ENCODE measurements at places on chromosomes 6 and 20.

GRCh38 chr6:16057446-16057845, 71.4 kb upstream of the MYLIP start:
- no peak for DNase-seq

- DNase-seq = no peak
Measured at GRCh38 chr6:106290032-106290431, 35.5 kb downstream of the ATG5 start.

GRCh38 chr6:12160326-12160725, 129.8 kb upstream of the EDN1 start:
- no peak for DNase-seq

DNA sequence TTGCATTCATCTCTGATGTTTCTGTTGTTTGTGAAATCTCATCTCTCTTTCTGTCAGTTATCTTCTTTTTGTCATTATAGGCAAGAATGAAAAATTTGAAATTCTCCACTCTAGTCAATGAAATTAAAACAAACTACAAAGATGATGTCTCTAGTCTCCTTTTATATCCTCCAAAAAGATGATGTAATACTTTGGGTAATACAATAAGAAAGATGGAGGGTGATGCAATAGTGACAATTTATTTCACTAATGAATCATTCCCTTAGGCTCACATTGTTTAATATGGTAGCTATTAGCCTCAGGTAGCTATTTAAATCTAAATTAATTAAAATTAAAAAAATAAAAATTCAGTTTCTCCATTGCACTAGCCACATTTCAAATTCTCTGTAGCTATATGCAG, 145.4 kb downstream of the UST start:
- no peak for DNase-seq

- DNase-seq = no peak
Measured at GRCh38 chr20:43533060-43533459, 25.6 kb downstream of the L3MBTL1 start.

DNA sequence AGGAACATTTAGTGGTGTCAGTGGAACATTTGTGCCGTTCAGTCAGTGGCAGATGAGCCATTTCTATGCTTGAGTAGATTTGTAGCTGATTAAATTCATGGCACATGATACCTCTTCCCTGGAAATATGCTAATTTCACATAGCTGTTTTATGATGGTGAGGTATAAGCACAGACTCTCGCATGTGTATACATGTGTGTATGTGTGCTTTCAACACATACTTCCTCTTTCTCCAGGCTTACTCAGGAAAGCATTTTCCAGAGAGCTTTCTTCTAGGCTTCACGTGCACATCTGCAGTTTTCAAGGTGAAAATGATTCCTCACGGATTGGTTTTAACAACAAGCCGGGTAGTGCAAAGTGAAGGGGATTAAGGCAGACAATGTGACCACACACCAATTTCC, 396.5 kb downstream of the HDGFL1 start:
- DNase-seq = no peak

DNA sequence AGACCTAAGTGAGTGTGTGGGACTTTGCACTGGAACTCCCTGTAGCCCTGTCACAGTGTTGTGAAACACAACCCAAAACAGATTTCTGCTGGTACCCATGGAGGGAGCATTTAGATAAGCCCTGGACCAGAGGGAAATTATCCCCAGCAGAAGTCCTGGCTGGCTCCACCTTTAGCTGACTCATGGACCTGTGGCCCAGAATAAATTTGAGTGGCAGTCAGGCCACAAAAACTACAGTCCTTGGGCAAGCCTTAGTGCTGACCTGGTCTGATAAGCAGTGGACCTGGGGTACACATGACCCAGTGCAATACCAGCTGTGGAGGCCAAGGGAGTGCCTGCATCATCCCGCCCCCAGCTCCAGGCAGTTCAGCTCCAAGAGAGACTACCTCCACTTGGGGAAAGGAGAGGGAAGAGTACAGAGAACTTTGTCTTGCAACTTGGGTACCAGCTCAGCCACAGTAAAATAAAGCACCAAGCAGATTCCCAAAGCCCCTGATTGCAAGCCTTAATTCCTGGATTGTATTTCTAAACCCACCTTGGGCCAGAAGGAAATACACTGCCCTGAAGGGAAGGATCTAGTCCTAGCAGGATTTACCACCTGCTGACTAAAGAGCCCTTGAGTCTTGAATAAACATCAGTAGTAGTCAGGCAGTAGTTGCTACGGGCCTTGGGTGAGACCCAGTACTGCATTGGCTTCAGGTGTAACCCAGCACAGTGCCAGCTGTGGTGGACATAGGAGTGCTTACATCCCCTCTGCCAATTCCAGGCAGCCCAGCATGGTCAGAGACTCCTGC, 140.4 kb upstream of the COL21A1 start:
- no peak for DNase-seq

DNA sequence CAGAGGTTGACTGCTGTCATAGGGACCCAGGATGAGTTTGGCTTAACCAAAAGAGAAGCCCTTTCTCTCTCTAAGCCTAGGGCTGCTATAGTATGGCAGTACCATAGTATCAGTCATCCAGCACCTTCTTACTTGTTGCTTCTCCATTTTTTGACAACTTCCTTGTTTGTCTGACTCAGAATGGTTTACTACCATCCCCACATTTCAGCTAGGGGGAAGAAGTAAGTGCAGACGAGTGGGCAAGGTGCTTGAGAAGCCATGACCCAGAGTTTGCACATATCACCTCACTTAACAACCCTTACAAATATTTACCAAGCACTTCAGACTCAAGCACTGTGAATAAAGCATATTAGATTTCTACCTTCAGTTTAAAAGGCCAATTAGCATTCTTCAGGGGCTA, 289.9 kb upstream of the TSHZ2 start:
- no peak for DNase-seq

- DNase-seq = no peak
Measured at GRCh38 chr20:49140411-49140810, 47.7 kb downstream of the STAU1 start.

GRCh38 chr20:36472637-36473090, 68.7 kb upstream of the MYL9 start:
- no peak for DNase-seq

- no peak for DNase-seq
Measured at GRCh38 chr6:79993012-79993910, 11.2 kb upstream of the TTK start.

GRCh38 chr6:33023536-33023935, 14.1 kb upstream of the HLA-DOA start:
- DNase-seq = no peak

DNA sequence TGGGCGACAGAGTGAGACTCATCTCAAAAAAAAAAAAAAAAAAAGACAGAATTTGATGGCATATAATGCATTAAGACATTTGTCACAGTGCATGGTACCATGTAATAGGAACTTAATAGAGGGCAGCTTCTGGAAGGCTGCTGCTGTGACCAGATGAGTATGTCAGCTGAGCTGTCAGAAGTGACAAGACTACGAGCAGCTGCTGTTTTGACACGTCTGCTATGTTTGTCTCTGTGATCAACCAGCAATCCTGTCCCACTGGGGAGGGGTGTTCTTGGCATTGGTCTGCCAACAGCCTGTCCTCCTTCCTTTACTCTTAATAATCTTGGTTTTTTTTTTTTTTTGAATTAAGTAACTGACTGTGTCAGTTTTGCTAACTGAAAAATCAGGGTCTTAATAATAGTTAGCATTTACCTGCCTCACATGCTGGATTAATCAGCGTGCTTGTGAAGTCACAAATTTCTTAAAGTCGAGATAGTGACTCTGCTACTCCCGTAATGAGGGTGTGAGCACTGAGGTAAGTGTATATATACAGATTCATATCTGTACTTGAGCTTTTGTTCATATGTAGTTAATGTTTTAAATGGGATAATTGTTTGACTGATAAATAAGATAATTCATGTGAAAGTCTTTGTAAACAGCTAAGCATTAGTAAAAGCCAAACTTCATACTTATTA, 152.4 kb downstream of the BMP2 start:
- DNase-seq = no peak

DNA sequence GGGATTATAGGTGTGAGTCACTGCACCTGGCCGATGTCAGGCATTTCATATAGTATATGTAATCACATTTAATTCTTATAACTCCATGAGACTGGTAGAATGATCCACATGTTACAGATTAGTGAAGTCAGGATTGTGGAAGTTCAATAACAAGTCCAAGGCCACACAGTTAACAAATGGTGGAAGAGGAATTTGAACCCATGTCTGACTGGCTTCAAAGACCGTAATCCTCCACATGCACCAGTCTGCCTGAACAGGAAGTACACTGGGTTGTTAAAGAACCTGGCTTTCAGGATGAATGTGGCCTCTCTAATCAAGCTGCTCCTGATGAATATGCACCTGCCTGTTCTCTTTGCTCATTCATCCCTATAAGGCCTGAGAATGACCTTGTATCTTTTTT, 122.0 kb upstream of the HDAC2 start:
- DNase-seq = no peak

DNA sequence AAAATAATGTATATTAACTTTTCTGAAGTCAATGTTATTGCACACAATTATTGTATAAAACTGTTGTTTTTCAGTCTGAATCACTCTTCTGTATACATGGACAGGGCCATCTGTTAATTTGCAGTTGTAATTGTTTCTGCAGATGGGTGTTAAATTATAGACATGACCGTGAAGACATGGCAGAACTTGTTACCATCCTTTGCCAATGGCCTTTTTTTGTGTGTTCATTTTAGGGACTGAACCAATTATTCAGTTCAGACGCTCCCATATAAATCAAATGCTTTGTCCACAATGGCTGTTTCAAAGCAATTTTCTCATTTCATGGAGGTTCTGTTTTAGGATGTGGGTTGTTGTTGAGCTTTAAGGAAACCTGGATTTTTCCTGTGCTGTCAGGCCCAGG, 533.7 kb downstream of the DOK5 start:
- DNase-seq = no peak

DNA sequence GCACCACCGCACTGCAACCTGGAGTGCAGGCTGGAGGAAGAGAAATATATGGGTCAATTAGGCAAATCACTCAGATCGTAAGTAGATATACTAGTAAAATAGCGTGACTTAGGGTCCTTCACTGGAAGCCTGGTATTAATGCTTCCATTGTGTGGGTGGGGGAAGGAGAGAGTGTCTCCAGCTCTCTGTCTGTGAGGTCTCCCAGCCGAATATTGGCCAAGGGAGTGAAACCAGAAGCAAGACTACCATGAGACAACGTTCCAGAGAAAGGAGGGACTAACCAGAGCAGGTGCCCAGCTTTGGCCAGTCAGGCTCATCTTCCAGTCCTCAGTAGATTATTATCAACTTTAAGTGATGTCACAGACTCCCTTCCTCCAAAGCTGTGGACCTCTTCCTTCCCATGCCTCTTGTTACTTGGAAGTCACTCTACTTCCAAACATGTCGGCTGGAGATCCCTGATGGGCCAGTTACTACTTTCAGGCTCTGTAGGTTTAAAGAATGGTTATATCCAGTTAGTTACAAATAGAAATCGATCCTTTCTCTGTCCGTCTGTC, 28.8 kb downstream of the MTHFD1L start:
- no peak for DNase-seq

- no peak for DNase-seq
Measured at GRCh38 chr20:41650231-41650948, 32.2 kb upstream of the CHD6 start.

DNA sequence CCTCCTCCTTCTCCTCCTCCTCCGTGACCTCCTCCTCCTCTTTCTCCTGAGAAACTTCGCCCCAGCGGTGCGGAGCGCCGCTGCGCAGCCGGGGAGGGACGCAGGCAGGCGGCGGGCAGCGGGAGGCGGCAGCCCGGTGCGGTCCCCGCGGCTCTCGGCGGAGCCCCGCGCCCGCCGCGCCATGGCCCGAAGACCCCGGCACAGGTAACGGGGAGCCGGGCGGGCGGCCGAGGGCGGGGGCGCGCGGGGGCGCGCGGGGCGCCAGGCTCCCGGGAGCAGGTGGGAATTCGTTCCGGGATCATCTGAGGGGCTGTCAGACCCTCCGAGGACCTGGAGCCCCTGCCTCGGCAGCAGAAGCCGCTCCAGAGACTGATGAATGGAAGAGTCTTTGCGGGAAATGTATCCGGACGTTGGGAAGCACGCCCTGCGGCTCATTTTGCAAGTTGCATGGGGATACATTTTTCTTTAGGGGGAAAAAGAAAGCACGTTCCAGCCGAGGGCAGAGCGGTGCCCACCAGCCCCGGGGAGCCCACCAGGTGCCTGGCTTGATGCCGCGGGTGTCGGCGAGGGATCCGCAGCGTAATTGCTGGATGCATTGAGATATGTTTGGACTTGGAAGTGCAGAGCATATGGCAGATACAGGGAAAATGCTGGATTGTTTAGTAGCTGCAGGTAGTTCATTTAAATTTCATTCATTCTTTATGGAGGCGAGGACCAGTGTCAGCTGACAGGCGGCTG, 394 bp downstream of the MYB start:
- no peak for DNase-seq

DNA sequence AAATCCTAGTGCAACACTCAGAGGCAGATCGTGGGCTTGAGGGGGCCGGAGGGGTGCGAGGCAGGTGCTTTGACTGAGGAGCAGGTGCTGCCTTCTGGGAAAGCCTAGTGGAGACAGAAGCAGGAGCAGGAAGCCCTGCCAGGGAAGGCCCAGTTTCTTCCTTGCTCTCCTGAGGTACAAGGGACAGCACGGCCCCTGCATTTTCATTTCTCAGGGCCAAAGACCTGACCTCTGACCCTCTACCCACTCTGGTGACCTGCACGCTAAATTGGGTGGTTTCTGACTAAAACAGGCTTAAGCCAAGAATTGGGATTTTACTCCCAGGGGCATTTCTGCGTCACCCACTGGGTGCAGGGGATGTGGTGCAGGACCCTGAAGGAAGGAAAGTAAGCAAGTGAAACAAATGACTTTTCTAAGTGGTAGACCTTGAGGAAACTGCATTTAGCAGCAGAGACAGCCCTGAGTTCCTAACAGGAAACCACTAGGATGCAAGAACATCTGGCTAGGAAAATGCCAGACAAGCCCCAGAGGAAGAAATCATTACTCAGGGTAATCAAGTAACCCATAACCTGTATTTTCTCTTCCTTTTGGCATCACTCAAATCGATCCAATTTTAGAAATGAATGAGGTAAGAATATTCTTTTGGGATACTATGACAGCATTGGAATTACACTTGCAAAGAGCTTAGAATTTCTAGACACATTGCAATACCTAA, 141.7 kb downstream of the CD164 start:
- no peak for DNase-seq

DNA sequence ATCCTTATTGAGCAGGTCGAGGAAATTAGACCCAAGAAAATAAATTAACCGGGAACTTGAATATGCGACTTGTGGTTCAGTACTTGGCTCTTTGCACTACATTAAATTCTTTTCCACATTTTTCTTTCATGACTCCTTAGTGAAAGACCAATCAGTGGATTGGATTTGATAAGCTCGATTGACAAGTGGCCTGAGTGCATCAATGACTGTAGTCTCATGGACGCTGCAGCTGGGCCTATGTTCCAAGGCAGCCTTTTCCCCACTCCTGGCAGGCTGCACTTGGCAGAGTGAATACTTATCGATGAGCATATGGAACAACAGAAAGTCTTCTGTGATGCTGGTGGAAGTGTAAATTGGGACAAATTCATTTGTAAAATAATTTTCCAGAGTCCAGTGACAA, 210.8 kb upstream of the EXOC2 start:
- no peak for DNase-seq

DNA sequence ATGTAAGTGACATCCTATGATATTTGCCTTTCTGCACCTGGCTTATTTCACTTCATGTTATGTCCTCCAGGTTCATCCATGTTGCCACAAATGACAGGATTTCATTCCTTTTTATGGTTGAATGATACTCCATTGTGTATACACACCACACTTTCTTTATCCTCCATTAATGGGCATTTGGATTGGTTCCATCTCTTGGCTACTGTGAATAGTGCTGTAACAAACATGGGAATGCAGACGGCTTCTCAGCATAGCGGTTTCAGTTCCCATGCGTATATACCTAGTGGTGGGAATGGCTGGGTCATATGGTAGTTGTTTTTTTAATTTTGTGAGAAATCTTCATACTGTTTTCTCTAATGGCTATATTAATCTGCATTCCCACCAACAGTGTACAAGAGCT, 14.8 kb downstream of the MTHFD1L start:
- no peak for DNase-seq

All from stimulated activated CD8-positive, alpha-beta memory T cell treated with anti-CD3 and anti-CD28 coated beads, Interleukin-7, amount 100 ng/mL, for 48 hours (primary cell).